ENCODE measurements at places on chromosomes 12 and 14. TPM values are rescaled to one million over a fixed set of nuclear protein-coding genes. Genes with fewer than 3 reads are reported as not detected.

Gene RDH12
- not detected for total RNA-seq

Gene HSP90AA1
- total RNA-seq = 630 TPM

Gene RNF212B
- not detected for total RNA-seq

Gene ACSM4
- not detected for total RNA-seq

Gene DAO
- not detected for total RNA-seq

Gene MUCL1
- not detected for total RNA-seq

Gene KLHL28
- total RNA-seq = 6.2 TPM

Gene SSTR1
- 0.02 TPM for total RNA-seq

Gene GUCY2C
- not detected for total RNA-seq

Gene CCDC184
- total RNA-seq = 2.8 TPM

Gene MAX
- total RNA-seq = 58.1 TPM

Gene CLEC6A
- total RNA-seq = not detected

All from A549 treated with AZD2906 at 1 μM for 4 hours (cell line).